ENCODE measurements at places on chromosomes 2 and 18.

- no peak for DNase-seq
These were observed 43.5 kb downstream of the GORASP2 start for GRCh38 chr2:170972296-170973224.

GRCh38 chr2:9355716-9356115 is 67.6 kb downstream of the ITGB1BP1 start:
- no peak for DNase-seq

GRCh38 chr2:2021995-2022394 is 277.7 kb upstream of the PXDN start:
- no peak for DNase-seq

DNA sequence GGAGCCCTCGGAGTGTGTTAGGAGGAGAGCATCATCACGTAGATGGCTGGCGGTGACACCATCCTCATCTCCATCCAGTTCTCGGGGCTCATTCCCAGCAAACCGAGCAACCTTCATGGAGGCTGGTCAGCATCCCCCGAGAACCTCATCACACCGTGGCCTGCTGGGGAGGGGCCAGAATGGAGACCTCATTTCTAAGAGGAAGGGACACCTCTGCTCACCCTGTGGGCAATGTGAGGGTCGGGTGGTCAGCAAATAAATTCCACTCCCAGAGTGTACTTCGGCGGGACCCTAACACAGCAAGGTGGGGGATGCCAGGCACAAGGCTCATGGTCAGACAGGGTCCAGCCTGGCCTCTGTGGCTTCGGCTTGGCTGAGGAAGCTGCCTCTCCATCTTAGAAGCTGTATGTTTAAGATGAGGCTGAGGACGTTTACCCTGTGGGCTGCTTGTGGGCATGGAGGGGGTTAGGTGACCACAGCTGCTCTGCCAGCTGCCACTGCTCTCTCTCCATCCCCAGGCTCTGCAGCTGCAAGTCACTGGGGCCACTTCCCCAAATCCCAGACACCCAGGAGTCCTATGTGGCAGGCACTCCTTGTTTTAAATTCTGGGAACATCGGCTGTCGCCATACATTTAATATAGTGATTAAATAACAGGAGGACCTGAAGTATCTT is 56.5 kb upstream of the PXDN start:
- no peak for DNase-seq

DNA sequence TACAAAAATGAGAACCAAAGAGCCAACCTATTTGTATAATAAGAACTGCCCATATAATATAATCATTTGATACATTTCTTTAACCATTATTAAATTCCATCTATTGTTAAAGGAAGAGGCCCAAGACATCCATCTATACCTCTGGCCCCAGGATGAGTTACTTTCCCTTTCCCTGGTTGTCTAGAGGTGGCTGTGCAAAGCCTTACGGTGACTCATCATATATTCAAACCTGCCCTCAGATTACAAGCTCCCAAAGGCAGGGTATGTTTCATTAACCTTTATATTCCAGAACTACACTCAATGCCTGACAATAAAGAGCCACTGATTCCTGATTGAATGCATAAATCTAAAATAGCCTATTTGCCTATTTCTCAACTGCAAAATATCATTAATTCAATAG is 105.8 kb upstream of the PID1 start:
- no peak for DNase-seq

DNA sequence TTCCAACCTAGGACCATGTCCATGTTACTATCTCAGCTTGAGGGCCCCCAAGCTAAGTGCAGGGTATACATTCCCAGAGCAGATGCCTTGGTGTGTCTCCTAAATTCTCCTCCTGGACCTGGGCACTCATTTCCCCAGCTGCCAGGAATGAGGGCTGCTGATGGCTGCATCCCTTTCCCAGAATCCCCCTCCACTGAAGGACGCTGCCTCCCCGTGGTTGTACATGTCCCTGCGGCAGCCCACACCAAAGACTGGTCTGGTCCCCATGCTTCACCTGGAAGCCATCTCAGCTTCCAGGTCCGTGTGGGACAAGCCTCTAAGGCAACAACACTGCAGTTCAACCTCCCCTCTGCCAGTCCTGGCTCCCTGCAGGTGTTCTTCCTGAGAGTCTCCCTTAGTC is 14.6 kb downstream of the TMEM163 start:
- DNase-seq, result no peak

GRCh38 chr2:20551260-20551944 is 99.5 kb downstream of the HS1BP3 start:
- DNase-seq, result no peak

DNA sequence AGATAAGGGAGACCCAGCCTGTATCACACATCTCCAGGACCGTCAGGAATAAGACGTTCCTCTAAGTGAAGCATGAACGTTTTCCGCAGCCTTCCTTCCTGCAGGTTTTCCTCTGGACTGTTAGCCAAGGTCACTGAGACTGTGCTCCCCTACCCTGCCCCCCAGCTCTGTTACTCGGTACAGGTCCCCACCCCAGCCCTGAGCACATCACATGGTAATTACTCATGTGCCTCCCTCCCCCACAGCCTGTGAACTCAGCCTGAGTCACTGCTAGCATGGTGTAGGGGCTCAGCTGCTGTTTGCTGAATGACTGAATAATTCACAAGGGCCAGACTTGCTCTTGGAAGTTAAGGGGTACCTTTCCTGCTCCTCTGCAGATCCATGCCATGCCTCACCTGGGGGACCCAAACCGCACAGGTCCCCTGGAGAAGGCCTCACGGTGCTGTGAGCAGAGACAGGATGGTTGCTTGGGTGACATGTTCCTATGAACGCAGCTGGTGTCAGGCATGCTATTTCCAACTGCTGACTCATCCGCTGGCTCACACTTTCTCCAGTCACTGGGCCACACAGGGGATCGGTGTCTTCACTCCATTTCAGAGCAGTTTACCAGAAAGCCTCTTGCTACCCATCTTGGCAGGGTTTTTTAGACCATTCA is 88.2 kb downstream of the PLB1 start:
- DNase-seq, result peak; percentile 30

DNA sequence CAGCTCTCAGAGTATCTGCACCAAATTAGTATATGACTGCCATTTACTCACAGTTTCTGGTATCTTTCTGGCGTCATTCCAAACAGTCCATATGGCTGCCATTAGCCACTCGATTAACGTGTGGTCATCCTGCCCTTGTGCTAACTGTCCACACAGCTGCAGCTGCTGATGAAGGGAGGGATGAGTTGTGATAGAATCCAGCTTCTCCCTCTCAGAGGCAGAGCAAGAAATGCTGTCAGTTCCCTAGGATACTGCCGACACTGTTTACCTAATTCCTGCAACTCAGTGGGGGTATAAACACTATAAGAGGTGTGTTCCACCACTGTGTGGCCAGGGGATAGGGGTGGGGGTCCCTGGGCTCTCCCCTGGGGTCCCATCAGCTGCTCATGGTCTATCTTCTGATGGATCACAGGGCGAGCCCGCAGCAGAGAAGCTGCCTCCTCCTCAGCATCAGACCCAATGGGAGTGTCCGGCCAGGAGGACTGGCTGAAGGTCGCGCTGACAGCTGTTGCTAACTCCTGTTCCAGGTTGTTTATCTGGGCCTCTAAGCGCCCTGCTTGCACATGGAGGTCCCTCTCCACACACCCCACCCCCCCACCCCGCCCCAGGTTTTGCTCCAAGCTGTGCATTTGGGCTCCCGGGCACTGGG is 17.3 kb upstream of the KLHL23 start:
- no peak for DNase-seq

DNA sequence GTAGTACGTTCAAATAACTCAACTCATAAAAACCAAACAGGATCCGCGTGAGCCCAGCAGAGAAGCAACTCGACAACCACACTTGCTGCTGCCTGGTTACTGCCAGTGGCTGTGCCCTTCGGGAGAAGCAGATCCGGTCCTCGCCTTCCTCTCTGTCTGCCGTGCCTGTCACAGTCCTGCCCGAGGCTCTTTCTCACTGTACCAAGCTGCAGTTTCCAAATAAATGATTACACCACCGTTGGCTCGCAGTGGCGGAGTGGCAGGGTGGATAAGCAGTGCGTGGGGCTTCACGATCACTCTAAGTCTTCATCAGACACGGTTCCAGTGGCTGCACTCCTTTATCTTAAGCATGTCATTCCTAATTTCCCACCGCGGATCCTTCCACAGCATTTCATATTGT is 26.1 kb upstream of the SALL3 start:
- no peak for DNase-seq

- no peak for DNase-seq
These were observed 19.4 kb upstream of the ACVR1 start for GRCh38 chr2:157895531-157895930.

DNA sequence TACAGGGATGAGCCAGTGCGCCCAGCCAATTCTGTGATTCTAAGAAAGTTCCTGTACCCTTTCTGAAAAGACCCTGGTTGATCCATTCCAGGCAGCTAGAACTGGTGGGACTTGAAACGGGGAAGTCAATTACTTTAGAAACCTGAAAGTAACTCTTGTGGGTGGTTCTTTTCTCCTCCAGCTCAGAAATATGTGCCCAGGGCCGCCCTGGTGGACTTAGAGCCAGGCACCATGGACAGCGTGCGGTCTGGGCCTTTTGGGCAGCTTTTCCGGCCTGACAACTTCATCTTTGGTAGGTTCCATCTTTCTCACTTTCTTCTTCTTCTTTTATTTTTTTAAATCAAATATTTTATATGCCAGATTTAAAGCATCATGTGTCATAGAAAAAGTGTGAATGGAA is 2.7 kb downstream of the TUBB6 start:
- no peak for DNase-seq

GRCh38 chr2:39805936-39806608 is 27.0 kb upstream of the THUMPD2 start:
- no peak for DNase-seq

DNA sequence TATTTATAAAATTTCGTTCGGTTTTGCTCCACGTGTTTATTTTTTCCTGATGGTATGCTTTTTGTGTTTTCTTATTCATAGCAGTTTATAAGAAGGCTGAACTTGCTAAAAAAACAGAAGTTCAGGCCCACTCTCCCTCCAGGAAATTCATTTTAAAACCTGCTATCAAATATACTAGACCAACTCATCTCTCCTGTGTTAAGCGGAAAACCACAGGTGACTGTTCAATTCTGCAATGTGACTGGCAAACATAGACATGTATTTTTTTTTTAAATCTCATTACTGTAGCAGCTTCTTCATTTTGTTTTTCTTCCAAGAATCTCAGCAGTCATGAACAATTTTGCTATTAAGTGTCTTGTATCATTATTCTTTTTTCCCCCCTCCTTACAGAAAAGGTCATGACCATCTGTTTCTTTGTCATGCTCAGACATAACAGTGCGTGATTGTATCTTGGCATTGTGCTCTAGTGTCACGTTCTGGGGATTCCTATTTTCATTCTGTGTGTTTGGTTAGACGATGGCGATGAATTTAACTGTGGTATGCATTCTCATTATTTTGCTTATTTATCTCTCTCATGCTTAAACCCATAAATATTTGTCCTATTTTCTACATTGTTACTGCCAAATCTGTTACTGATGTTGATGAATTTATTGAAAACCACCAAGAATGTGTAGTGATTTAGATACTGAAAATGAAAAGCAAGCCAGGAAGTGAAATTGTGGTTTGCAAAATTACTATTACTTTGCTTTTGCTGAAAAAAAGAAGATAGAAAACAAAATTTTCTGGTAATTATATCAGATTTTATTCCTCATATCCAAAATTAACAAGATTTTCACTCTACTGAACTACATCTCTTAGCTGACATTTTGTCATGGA is 74.6 kb upstream of the UNC80 start:
- DNase-seq, result no peak

DNA sequence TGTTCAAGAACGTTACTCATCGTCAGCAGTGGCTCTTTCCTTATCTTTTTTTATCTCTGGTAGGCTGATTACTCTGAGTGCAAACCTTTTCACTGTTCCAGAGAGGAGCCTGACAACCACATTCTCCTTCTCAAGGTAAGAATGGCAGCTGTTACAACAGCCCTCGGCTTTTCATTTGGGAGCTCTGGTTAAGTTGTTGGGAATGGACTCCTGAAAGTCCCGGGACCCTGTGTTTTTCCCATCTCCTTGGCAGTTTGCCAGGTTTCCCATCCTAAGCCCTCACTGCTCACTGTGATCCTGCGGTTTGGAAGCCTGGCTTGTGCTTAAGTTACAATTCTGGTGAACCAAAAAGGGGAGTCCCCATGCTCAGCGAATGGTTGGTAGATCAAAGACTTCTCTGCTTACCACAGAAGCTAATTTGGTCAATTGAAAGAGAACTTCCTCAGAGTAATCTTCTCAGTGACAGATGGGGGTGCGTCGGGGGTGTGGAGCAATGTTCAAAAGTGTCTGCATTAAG is 122.3 kb downstream of the LYPD6B start:
- DNase-seq, result no peak

- DNase-seq, result no peak
These were observed 20.4 kb upstream of the GPR17 start for GRCh38 chr2:127625572-127625951.

- no peak for DNase-seq
These were observed 190.5 kb downstream of the RND3 start for GRCh38 chr2:150296770-150297546.

DNA sequence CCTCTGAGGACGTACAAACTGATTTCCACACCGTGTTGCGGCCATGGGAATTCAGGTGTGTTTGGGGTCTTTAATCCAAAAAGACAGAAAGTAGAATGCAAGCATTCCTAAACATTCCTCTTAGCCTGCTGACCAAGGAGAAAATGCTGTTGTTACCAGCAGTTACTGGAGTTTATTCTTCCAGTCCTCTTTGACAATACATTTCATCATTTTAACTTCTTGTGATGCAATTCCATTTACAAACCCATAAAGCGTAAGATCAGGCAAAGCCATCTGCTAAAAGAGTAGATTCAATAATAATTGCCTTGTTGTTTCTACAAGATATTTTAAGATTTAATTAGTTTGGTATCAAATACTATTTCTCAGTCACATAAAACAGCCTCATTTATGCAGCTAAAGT is 32.7 kb downstream of the SPIRE1 start:
- no peak for DNase-seq

GRCh38 chr2:240377366-240377765 is 58.1 kb upstream of the GPC1 start:
- no peak for DNase-seq

DNA sequence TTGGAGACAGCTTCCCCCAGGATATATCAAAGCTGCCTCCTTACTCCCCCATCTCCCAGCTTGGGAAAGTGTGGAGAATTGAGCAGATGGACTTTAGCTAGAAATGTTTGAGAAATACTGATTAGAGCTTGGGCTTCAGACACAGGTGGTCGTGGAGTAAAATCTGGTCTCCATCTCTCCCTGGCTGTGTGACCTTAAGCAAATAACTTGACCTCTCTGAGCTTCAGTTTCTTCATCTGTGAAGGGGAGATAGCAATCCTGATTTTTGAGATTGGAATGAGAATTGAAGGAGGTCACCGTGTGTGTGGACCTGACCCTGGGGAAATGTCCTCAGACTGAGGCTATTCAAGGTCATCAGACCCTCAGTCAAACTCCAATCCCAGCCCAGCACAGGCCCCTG is 3.6 kb downstream of the GNLY start:
- no peak for DNase-seq
